ENCODE measurements at places on chromosomes 7 and 10.
A peak's percentile ranks its signal among the peaks of the same experiment; 100 is the strongest.

- DNase-seq, result no peak
Measured at GRCh38 chr7:95808396-95808795, 36.0 kb downstream of the DYNC1I1 start.

DNA sequence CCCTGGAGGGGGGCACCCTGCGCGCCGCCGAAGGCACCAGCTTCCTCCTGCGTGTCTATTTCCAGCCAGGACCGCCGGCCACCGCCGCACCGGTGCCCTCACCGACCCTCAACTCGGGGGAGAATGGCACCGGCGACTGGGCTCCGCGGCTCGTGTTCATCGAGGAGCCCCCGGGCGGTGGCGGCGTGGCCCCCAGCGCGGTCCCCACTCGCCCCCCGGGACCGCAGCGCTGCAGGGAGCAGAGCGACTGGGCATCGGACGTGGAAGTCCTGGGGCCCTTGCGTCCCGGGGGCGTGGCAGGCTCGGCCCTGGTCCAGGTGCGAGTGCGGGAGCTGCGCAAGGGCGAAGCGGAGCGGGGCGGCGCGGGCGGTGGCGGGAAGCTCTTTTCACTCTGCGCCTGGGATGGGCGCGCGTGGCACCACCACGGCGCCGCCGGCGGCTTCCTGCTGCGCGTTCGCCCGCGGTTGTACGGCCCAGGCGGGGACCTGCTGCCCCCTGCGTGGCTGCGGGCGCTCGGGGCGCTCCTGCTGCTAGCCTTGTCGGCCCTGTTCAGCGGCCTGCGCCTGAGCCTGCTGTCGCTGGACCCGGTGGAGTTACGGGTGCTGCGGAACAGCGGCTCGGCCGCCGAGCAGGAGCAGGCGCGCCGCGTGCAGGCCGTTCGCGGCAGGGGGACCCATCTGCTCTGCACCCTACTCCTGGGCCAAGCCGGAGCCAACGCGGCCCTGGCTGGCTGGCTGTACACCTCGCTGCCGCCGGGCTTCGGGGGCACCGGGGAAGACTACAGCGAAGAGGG is 594 bp downstream of the CNNM1 start:
- no peak for DNase-seq

GRCh38 chr10:47062441-47063200 is 151.4 kb downstream of the PTPN20 start:
- DNase-seq, result no peak

DNA sequence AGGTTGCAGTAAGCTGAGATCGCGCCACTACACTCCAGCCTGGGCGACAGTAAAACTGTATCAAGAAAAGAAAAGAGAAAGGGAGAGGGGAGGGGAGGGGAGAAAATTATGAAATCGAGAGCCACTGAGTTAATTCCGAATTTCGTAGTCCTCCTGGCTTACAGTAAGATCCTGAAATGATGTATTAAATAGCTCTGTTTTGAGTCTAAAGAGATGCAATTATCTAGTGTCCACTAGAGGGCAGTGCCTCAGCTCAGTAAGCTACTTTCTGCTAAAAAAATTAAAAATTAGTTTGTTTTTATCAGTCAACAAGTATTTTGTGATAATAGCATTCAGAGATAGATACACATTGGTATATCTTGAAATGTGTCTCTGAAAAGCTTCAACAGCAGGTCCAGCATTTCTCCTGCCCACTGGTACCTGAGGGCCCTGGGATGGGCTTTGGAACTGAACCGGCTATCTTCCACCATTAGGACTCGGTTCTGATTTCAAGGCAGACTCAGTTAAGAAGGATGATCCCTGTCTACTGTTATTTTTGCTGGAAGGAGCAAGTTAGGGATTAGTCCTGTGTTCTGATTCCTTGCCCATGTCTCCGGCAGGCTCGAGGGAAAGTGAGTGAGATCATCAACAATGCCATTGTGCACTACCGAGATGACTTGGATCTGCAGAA is 19.5 kb downstream of the TSPAN33 start:
- DNase-seq, result peak; percentile 27

DNA sequence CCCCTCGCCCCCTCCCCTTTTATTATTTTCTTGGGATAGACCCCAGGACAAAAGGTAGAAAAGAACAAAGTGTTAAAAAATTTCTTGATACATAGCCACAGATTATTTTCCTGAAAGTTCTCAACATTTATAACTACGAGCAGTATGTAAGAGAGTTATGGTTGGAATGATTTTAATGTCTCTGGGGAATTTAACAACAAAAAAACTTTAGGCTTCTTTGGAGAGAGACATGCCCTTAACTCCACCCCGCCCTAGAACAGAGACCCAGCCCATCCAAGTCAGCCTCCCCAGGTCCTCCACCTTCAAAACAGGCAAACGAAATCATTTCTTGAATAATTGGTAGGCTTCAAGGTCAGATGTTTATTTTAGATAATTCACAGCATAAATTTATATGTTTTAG is 97.1 kb downstream of the TCF7L2 start:
- no peak for DNase-seq

GRCh38 chr10:102635377-102635776 is 8.9 kb upstream of the TRIM8 start:
- DNase-seq, result no peak

GRCh38 chr10:11134411-11134810 is 116.7 kb downstream of the CELF2 start:
- no peak for DNase-seq

GRCh38 chr7:16113058-16113457 is 308.3 kb downstream of the CRPPA start:
- no peak for DNase-seq

- no peak for DNase-seq
Measured at GRCh38 chr7:93711926-93712325, 137.4 kb upstream of the CALCR start.

GRCh38 chr7:154304740-154305700 is 252.8 kb downstream of the DPP6 start:
- DNase-seq, result no peak

DNA sequence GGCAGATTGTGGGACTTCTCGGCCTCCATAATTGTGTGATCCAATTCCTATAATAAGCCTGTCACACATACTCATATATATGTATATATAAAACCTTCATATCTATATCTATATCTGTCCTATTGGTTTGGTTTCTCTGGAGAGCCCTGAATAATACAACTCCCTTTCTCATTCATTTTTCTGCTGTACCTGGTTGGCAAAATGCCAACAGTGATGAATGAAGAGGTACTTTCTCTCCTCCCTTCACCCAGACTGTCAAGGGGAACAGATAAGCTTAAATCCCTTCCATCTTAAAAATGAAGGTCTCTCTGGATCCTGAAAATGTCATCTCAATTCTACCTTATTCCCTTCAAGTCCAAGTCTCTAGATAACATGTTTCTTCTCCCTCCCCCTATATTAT is 60.3 kb upstream of the FOXP2 start:
- DNase-seq, result no peak

- no peak for DNase-seq
Measured at GRCh38 chr10:24886290-24886680, 66.1 kb downstream of the PRTFDC1 start.

DNA sequence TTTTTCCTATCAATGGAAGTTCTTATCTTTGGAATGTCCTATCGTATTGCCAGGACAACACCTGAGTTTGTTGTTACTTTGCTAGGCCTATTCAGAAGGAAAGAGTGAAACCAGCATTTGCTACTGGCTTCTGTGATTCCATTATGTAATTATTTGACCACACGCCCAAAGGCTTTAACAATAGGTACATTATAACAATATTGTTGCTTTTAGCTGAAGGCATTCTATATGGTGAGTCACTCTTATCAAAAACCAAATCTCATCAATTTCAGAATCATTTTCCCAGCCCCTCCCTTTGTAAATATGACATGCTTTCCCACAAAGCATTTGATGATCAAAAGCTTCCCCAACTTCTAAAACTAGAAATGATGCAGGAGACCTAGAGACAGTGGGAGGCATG is 294.4 kb upstream of the NEBL start:
- DNase-seq, result no peak

DNA sequence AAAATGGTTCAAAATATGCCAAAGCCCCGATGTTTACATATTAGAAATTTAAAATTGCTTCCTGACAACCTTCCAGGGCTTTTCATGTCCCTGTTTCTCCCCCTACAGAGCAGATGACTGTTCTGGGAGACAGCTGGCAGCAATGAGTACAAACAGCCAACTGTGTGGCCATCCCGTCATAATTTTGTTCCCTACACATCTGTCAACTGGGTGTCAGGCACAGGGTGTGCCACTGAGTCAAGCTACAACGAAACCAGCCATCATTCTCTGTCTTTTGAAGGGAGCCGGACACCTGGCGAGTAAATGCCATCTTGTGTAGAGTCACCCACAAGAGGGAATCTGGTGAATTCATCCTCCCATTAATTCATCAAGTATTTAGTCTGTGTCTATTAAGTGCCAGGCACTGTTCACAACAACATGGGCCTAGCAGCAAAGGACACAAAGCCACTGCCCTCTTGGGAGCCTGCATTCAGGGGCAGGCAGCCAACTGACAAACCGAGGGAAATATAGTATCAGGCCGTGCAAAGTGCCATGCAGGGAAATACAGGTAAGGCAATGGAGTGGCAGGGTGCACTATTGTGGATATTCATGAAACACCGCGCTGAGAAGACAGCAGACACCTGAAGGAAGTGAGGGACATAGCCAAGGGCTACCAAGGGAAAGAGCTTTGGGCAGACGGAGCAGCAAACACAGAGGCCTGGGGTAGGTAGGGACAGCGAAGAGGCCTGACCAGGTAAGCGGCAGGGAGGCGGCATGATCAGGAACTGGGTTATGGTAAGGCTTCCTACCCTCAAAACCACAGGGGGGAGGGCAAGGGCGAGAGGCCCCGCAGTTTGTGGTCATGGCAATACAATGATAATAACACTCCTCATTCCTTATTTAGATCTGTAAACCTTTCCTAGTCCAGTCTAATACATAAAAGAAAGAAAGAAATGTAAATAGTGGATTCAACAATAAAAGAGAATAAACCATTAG is 213.6 kb downstream of the FAM107B start:
- DNase-seq, result peak; percentile 44

GRCh38 chr7:158976468-158976848 is 120.1 kb downstream of the DYNC2I1 start:
- no peak for DNase-seq

- DNase-seq, result no peak
Measured at GRCh38 chr10:43685744-43686143, 37.1 kb upstream of the ZNF32 start.

DNA sequence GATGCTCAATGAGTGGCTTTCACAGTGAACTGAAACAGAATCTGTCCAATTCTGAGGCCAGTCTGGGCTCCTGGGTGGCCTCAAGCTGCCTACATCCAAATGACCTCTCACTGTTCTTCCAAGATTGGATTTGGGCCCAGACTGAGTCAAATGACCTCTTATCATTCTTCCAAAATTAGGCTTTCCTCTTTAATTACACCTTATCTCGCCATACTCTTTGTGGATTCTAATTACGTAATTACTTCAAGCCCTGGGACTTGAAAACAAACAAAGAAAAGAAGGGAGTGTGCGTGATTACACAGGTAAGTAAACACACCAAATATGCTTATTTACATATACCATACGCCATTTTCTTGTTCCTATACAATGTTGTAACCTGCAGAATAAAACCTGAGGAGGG is 18.8 kb downstream of the SORBS1 start:
- no peak for DNase-seq

- DNase-seq, result no peak
Measured at GRCh38 chr10:48708144-48708543, 23.5 kb downstream of the WDFY4 start.

DNA sequence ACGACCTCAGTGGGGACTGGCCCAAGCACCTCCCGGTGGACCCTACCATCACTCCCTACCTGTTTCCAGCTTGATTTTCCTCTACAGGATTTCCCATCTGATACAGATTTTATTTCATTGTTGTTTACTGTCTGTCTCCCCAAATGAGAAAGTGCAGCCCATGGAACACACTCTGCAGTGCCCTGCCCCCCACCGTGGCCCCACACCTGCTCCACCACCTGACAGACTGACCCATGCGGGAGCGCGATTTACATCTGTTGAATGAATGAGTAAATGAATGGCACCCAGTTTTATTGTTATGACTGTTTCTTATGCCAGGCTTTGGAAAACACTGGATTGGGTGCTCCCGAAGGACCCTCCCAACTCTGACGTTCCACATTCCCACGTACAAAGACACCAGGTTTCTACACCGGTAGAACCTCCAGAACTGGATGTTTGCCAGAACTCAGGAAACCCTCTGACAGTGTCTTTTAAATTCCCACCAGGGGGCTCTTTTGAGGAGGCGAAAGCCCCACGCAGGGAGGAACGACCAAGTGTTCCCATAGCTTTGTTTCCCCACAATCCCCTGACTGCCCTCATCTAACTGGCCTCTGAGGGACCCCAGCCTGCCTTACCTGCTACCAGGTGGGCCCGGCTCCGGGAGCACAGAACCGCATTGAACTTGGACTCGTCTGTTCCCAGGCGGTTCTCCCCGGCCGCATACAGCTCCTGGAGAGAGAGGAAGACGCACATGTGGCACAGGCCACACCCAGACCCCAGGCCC is 29.0 kb downstream of the PLAC9 start:
- no peak for DNase-seq

GRCh38 chr7:1004018-1004852 is 21.3 kb downstream of the CYP2W1 start:
- no peak for DNase-seq

- no peak for DNase-seq
Measured at GRCh38 chr10:122503012-122503411, 41.7 kb downstream of the HTRA1 start.

GRCh38 chr10:94361171-94361794 is 1.5 kb downstream of the NOC3L start:
- peak; percentile 10 for DNase-seq

DNA sequence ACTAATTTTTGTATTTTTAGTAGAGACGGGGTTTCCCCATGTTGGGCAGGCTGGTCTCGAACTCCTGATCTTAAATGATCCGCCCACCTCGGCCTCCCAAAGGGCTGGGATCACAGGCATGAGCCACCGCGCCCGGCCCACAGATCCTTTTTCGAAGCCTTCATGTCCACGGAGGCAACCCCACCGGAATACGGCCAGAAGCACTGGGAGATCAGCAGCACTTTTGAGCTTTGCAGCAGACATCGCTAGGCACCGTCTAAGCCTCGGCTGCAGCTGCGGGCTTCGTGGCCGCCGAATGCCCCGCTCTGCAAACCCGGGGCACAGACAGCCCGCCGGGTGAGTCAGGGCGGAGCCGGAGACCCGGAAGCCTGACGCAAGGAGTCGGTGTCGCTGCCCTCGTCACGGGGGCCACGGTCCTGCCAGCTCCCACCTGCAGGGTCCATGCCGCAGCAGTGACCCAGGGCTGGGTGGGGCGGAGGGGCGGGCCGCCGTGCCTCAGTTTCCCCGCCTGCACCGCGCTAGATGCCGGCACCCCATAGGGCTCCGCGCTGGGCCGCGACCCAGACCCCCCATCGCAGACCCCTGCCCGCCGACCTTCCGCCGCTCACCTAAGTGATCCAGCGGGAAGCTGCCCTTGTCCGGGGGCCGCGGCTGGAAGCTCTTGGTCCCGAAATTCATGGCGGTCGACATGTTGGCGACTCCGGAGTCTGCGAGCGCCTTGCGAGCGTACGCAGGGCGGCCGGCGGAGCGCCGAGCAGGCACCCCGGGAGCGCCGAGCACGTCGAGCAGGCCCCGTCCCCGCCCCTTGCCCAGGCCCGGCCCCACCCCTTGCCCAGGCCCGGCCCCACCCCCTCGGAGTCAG is at the start of gene COX19:
COX19 (minus strand) TSS at position 730 of the 862 bp plus-strand sequence; CDS start at position 690, 40 bp downstream.
- peak; percentile 90 for DNase-seq

Data from stimulated activated CD4-positive, alpha-beta T cell treated with anti-CD3 and anti-CD28 coated beads, Interleukin-4, amount 100 ng/mL, for 24 hours (primary cell).